Thyroid gland (tissue), 4 donors: ENCODE measurements at places on chromosomes 3 and 15. TPM values are rescaled to one million over a fixed set of nuclear protein-coding genes. Genes with fewer than 3 reads are reported as not detected.

- H3K4me1 ChIP-seq, result peaks cover 26% of the 10 kb centered on the region
- H3K36me3 ChIP-seq, result peaks cover 16% of the 10 kb centered on the region
- H3K27me3 ChIP-seq, result no peaks in the 10 kb centered on the region
- no peak overlapping the region for H3K4me3 ChIP-seq
Observed at GRCh38 chr3:58095603-58096138, 87.4 kb downstream of the FLNB start.

- H3K27ac ChIP-seq, result no peak overlapping the region
- no peak overlapping the region for H3K4me3 ChIP-seq
- no peaks in the 10 kb centered on the region for H3K27me3 ChIP-seq
- DNase-seq, result no peak
- no peaks in the 10 kb centered on the region for H3K4me1 ChIP-seq
- no peaks in the 10 kb centered on the region for H3K36me3 ChIP-seq
Observed at GRCh38 chr3:55322638-55323037, 164.5 kb downstream of the WNT5A start.

GRCh38 chr3:31728403-31728802, 195.7 kb downstream of the STT3B start:
- H3K4me3 ChIP-seq, result no peak overlapping the region
- H3K27me3 ChIP-seq, result no peaks in the 10 kb centered on the region
- DNase-seq, result no peak
- peaks cover 11% of the 10 kb centered on the region for H3K4me1 ChIP-seq
- H3K27ac ChIP-seq, result no peak overlapping the region
- no peaks in the 10 kb centered on the region for H3K36me3 ChIP-seq

- no peaks in the 10 kb centered on the region for H3K27me3 ChIP-seq
- H3K36me3 ChIP-seq, result no peaks in the 10 kb centered on the region
- H3K27ac ChIP-seq, result no peak overlapping the region
- H3K4me3 ChIP-seq, result no peak overlapping the region
- no peak for DNase-seq
- H3K4me1 ChIP-seq, result no peaks in the 10 kb centered on the region
Observed at GRCh38 chr15:95208988-95209387, 977.6 kb downstream of the MCTP2 start.

DNA sequence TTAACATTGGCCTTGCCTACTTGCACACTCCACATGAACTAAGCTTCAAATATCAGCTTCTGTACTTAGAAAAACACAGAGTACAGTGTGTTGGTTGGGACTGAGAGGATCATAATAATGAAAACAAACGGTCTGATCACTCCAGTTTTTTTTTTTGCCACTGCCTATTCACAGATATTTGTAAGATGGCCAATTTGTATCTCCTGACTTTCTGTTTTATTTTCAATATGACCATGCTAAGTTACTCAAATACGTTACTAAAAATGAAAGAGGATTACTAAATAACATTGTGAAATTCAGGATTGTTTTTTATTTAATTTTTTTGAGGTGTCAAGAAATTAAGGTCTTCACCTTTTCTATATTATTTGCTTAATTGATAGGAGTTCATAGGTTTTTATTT, 595.1 kb downstream of the TUSC7 start:
- no peak overlapping the region for H3K4me3 ChIP-seq
- H3K27me3 ChIP-seq, result no peaks in the 10 kb centered on the region
- no peaks in the 10 kb centered on the region for H3K36me3 ChIP-seq
- no peak for DNase-seq

DNA sequence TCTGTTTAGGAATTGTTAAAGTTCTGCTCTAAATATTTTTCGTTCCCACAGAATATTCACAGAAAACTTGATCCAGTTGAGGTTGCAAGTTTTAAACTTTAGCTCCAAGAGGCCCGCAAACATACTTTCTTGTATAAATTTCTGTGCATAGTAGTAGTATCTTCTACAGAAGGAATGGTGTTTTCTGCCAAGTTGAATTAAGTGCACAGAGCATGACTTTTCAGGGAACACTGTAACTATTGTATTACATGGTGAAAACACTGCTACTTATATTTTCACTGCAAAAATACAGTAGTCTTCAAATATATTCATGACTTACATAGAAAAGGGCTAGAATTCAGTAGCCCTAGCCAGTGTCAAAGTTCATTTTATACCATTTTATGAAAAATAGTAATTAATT, 67.0 kb downstream of the SUCNR1 start:
- no peak for DNase-seq
- H3K36me3 ChIP-seq, result no peaks in the 10 kb centered on the region
- H3K27ac ChIP-seq, result no peak overlapping the region
- no peaks in the 10 kb centered on the region for H3K27me3 ChIP-seq

Gene COL8A1
- 106 TPM for total RNA-seq

Gene SNX22
- 132 TPM for total RNA-seq

Gene IL20RB
- 1.6 TPM for total RNA-seq
